Dermis microvascular lymphatic vessel endothelial cell (primary cell): ENCODE measurements at places on chromosomes 6 and 20. TPM values are rescaled to one million over a fixed set of nuclear protein-coding genes. Genes with fewer than 3 reads are reported as not detected.

GRCh38 chr20:2244993-2245392 lies 50.8 kb upstream of the TGM3 start:
- DNase-seq = no peak

DNA sequence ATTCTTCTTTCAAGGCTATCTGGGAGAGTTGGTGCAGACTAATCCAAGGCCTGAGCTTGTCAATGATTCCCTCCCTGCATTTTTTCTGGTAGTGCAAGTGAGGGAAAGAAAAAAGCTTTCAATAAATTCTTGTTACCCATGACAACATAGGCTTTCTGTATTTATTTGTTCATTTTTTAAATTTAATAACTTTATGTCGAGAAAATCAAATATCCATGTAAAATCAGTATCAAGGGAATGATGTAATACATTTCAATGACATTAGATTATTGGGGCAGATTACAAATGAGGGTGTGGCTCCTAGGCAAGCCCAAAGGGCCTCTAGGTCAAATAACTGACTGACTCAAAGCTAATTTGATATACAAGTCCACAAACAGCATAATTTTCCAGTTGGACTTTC lies 104.0 kb downstream of the GJA1 start:
- no peak for DNase-seq

GRCh38 chr20:55576981-55577380 lies 428.3 kb downstream of the CBLN4 start:
- no peak for DNase-seq

- no peak for DNase-seq
Measured at GRCh38 chr6:11833626-11834592, 55.3 kb upstream of the ADTRP start.

GRCh38 chr20:23369072-23369823 lies 7.3 kb downstream of the GZF1 start:
- DNase-seq = no peak

- no peak for DNase-seq
Measured at GRCh38 chr6:82416346-82416745, 52.7 kb downstream of the TPBG start.

- no peak for DNase-seq
Measured at GRCh38 chr6:148593813-148594170, 153.0 kb upstream of the UST start.

- no peak for DNase-seq
Measured at GRCh38 chr6:30122515-30122914, 9.6 kb upstream of the TRIM31 start.

- no peak for DNase-seq
Measured at GRCh38 chr6:28224131-28225055, 682 bp upstream of the ZSCAN9 start.

DNA sequence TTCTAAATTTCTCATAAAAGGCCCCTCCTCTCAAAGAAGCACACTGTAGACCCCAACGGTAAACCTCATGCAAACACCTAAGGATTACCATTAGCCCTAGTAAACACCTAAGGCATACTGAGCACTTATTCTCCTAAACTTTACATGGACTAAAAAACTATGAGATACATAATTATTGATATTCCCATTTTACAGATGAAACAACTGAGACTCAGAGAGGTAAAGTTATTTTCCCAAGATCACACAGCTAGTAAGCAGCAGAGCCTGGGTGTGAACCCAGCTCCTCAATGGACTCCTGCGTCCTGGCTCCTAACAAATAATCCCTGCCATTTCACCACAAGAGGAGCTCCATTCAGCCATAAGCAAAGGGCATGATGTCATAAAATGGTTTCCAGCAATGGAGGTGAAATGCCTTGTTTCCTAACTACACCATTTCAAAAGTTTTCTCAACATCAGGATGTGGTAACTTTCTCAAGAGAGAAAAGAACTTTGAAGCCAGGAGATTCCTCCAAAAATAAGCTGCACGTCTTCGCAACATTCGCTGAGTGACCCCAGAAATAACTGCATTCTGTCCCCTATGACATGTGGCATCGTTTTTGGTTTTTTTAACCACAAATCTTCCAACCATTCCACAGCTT lies 4.1 kb downstream of the ATP9A start:
- no peak for DNase-seq

DNA sequence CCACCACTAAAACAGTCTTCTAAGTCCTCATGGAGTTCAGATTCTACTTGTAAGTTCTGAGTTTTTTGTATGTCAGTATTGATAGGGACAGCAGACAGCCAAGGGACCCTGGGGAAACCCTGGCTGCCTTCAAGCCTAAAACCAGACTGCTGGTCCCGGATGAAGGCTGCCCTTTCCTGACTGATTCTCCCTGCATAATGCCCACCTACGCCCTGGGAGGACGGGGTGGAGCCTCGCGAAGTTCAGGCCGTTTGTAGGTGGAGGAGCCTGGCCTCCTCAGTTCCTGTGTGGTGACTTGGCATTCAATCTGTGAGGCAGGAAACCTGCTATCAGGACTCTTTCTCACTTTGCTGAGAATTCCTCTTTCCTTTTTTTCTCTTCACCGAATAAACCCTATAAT lies 120.3 kb upstream of the LGSN start:
- DNase-seq = no peak

DNA sequence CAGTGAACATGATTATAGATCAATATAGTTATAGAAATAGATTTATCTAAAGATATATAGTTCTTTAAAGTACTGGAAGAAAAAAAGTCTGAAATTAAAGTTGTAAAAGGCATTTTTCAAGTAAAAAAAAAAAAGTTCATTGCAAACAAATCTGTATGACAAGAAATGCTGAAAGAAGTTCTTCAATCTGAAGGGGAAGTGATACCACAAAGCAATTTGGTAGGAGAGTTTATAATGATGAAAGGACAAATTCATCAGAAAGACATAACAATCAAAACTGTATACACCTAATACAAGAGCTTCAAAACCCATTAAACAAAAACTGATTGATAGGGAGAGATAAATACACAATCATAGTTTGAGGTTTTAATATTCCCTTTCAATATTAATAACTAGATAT lies 14.1 kb downstream of the HUS1B start:
- no peak for DNase-seq

GRCh38 chr20:10674684-10675449 lies 1.1 kb upstream of the JAG1 start:
- DNase-seq = peak; percentile 82

DNA sequence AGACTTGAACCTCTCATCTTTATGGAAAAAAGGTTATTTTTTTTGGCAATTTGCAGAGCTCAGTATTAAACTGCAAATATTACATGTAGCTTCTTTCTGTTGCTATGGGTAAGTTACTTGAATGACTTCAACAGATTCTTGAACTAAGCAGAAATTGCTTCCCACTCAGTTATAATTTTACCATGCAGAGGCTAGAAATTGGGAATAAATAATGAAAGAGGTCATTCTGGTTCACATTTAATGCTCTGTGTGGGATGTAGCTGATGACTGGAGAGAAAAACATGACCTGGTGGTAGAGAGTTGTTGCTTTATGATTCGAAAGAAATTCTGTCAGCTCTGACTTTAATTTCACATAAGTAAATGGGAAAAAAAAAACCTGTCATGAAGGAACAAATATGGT lies 16.8 kb upstream of the ADGB start:
- no peak for DNase-seq

DNA sequence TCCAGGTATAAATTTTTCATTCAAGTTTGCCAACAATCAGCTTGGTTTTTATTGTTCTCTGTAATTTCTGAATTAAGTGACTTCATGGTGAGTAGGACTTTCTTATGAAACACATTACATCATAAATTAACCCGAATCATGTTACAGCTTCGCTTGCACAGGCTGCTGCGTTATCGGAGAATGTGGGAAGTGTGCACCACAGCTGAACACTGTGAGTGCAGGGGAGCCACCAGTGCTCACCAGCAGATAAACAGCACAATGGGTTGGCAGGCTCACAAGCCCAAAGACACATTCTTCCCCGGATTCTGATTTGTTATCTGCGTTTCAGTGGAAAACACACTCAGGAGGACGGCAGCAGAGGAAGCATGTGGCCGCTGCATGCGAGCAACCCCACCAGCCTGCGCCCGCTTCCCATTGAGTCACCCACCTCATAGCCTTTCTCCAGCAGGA lies 121.1 kb downstream of the GMDS start:
- DNase-seq = peak; percentile 98

GRCh38 chr20:63740070-63740626 lies 572 bp downstream of the SLC2A4RG start:
- no peak for DNase-seq

C20orf141 gene
- not detected in 2 replicates for total RNA-seq

GGTLC1 gene
- not detected in 2 replicates for total RNA-seq

C2 gene
- total RNA-seq = 0.13 TPM in 1 of 2 replicates, not detected in the other

BACH2 gene
- 1.5 and 4.3 TPM in 2 replicates for total RNA-seq

C6orf132 gene
- under 0.01 TPM in 2 replicates for total RNA-seq

TXNDC5 gene
- total RNA-seq = 1,097 and 2,266 TPM in 2 replicates

FOXQ1 gene
- total RNA-seq = not detected in 2 replicates

OPRL1 gene
- 2.3 and 2.7 TPM in 2 replicates for total RNA-seq

ARMH2 gene
- not detected in 2 replicates for total RNA-seq

DYNLT2 gene
- 0.51 and 0.76 TPM in 2 replicates for total RNA-seq

POM121L2 gene
- total RNA-seq = not detected in 2 replicates
